ENCODE measurements at places on chromosomes 12 and 14.

GRCh38 chr12:39010406-39010805, 105.0 kb upstream of the CPNE8 start:
- DNase-seq: no peak

GRCh38 chr12:64093689-64094088, 128.4 kb downstream of the KICS2 start:
- DNase-seq: no peak

- DNase-seq: no peak
Observed at GRCh38 chr12:94206886-94207285, 58.5 kb downstream of the PLXNC1 start.

- DNase-seq: no peak
Observed at GRCh38 chr14:68806526-68807147, 13.8 kb upstream of the ZFP36L1 start.

- peak; percentile 72 for DNase-seq
Observed at GRCh38 chr12:14272956-14273912, 92.2 kb upstream of the ATF7IP start.
